ENCODE measurements at places on chromosomes 1 and 21.

- no peak for DNase-seq
These were observed 155.8 kb upstream of the KAZN start for GRCh38 chr1:14442669-14443068.

DNA sequence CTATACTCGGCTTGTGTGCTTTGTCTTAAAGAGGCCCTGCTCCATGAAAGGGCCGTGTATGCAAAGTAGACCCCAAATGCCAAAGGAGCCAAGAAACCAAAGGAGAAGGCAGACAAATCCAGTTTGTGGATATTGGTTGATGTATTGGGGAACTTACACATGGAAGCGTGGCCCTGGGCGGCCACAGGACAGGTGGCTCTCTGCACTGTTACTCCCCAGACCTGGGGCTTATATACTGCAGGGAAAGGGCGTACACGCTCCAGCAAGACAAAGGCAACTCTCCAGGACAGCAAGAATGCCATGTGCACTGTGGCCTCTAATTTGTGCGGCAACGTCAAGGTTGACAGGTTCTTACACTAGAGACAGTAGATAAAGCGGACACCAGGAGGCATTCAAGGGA lies 24.8 kb downstream of the RSPH1 start:
- DNase-seq, result no peak

DNA sequence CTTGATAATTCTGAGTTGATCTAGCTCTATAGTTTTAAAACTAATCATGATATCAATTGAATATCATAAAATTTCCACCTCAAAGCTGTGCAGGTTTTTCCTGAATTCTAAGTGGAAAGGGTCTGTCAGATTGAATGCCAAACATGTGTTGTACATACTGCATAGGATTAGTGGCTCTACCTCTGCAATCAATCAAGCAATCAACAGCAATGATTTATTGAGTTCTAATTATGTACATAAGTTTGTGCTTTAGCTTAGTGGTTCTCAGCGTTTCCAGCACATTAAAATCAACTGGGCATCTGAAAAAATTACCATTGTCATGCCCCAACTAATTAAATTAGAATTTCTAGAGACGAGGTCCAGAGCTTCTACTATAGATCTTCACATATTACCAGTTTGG lies 251.5 kb downstream of the BACH1 start:
- DNase-seq, result no peak

DNA sequence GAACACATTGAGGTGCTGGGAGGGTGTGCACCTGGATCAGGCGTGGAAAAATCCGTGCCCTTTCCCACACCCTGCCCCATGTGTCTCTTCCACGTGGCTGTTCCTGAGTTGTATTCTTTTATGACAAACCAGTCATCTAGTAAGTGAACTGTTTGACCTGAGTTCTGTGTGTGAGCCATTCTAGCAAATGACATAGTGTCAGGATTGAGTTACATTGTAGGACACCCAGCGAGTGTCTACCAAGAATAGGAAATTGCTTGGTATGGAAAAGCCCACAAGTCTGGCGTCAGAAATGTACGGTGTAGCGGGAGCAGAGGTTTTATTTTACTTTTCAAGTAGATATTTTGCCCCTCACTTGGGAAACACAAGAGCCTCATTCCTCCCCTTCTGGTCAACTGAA lies 1.2 kb upstream of the MRAP start:
- no peak for DNase-seq

- no peak for DNase-seq
These were observed 17.7 kb upstream of the PTPRC start for GRCh38 chr1:198620951-198621824.

DNA sequence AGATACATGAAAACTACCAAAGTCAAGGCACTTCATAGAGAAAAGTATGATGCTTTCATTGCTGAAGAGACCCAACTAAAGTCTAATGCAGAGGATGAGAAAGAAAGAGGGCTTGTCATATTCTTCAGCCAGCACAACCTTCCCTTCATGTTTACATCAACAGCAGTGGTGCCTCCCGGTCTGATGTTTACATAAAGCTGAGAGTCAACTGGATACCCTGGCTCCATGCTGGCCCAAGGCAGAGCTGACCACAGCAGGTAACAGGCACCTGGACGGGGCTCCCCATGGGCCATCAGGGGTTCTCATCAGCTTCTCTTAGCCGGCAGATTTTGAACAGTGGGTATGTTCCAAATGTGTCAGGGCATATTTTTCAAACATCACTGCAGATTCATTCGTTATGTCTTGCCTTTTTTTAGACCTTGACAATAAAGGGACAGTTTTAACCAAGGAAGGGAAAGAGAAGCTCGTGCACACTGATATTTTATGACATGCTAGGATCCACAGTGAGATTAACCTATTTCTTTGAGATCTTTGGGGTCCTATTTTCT lies 117.1 kb downstream of the NRIP1 start:
- DNase-seq, result no peak

GRCh38 chr1:61808968-61809367 lies 66.7 kb downstream of the PATJ start:
- DNase-seq, result no peak

- no peak for DNase-seq
These were observed 5.8 kb downstream of the WNT3A start for GRCh38 chr1:228012555-228012954.

GRCh38 chr1:152757747-152758146 lies at the start of gene KPRP:
Gene KPRP, plus strand, starts transcription at chr1:152758025. Its CDS starts 1,564 bp downstream, at chr1:152759589.
- no peak for DNase-seq

- DNase-seq, result no peak
These were observed 47.5 kb downstream of the OLFML3 start for GRCh38 chr1:114026797-114027196.

Data from frontal cortex (tissue), 4 donors.